ENCODE measurements at places on chromosomes 13 and 19. TPM values are rescaled to one million over a fixed set of nuclear protein-coding genes. Genes with fewer than 3 reads are reported as not detected.

GRCh38 chr19:7326105-7326877, 22.4 kb upstream of the ARHGEF18 start:
- H3K36me3 ChIP-seq: no peaks in the 10 kb centered on the region
- no peak overlapping the region for H3K4me3 ChIP-seq
- H3K27me3 ChIP-seq: no peaks in the 10 kb centered on the region

- no peaks in the 10 kb centered on the region for H3K27me3 ChIP-seq
- H3K4me1 ChIP-seq: no peaks in the 10 kb centered on the region
- H3K36me3 ChIP-seq: no peaks in the 10 kb centered on the region
- DNase-seq: no peak
- H3K4me3 ChIP-seq: no peak overlapping the region
These were observed 654.4 kb upstream of the GPC6 start for GRCh38 chr13:92572190-92572589.

DNA sequence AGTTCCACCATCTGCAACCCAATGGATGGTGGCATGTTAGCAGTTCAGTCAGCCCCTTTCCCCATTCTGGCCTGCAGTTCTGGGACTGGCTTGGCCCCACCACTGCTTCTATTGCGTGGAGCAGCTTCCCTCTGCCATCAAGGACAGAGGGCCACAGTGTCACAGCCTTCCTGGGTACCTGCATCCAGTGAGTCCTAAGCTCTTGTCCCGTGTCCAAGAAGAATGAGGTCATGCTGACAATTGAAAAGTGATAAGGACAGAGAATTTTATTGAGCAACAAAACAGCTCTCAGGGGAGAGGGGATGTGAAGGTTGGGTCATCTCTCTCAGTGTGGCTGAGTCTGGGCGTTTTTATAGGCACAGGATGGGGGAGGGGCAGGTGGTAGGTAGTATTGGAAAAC, 33.5 kb upstream of the SIN3B start:
- no peak overlapping the region for H3K27ac ChIP-seq
- no peak for DNase-seq
- H3K4me3 ChIP-seq: no peak overlapping the region
- H3K4me1 ChIP-seq: no peaks in the 10 kb centered on the region
- H3K27me3 ChIP-seq: no peaks in the 10 kb centered on the region

Gene DIRAS1
- 107 TPM for polyA plus RNA-seq

Gene LHB
- not detected for polyA plus RNA-seq
